Activated CD4-positive, alpha-beta T cell treated with anti-CD3 and anti-CD28 coated beads for 4 hours (primary cell): ENCODE measurements at places on chromosomes 3 and 15.

GRCh38 chr3:159237226-159237625 lies 435.4 kb downstream of the MFSD1 start:
- DNase-seq, result no peak

GRCh38 chr3:157816896-157817295 lies 289.3 kb downstream of the SHOX2 start:
- DNase-seq, result no peak

- peak; percentile 38 for DNase-seq
These were observed 128.8 kb downstream of the FOXP1 start for GRCh38 chr3:71454512-71455403.

- DNase-seq, result no peak
These were observed 4.7 kb upstream of the GNB4 start for GRCh38 chr3:179455954-179456353.

GRCh38 chr3:66456711-66457173 lies 44.1 kb downstream of the LRIG1 start:
- no peak for DNase-seq

- no peak for DNase-seq
These were observed 50.7 kb upstream of the MELTF start for GRCh38 chr3:197080344-197080743.

DNA sequence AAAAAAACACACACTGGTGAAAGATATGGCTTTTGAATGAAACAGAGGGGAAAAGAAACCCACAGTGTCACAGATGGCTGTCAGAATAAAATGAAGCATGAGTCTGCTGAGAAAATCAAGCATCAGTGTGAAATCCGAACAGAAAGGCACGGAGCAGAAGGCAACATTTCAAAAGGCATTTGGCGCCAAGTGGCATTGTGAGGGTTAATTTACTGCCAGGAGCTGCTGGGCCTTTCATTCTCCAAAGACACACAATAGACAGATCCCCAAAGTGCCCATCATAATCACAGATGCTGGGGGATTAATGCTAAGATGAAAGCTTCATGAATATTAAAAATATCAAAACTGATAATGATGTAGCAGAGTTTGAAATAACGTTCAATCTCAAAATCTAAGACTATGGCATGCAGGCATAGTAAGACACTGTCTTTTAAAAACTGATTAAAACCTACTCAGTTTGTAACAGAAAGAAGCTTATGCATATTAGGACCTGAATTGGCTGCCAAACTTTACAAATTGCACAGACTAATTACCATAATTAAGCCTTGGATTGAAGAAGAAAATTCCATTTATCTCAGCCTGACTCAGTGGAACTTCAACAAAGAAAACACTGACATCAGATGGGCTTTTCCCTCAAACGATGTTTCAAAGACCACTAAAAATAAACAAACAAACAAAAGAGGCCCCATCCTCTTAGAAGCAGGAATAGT lies 589.2 kb downstream of the ROBO1 start:
- no peak for DNase-seq

DNA sequence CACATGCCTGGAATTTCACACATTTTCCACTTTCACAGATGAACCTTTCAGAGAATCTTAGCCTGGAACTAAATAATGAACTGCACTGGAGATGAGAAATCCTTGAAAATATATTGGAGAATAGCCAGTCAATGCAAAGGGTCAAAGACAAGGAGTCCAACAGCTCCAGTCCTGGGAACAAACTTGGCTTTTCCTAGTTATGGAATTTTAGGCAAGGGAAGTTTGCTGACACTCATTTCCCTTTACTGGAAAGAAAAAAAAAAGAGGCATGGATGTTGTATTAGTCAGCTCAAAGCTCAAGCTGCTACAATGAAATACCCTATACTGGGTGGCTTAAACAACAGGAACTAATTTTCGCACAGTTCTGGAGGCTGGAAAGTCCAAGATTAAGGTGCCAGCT lies 690.8 kb upstream of the ARPP21 start:
- no peak for DNase-seq

DNA sequence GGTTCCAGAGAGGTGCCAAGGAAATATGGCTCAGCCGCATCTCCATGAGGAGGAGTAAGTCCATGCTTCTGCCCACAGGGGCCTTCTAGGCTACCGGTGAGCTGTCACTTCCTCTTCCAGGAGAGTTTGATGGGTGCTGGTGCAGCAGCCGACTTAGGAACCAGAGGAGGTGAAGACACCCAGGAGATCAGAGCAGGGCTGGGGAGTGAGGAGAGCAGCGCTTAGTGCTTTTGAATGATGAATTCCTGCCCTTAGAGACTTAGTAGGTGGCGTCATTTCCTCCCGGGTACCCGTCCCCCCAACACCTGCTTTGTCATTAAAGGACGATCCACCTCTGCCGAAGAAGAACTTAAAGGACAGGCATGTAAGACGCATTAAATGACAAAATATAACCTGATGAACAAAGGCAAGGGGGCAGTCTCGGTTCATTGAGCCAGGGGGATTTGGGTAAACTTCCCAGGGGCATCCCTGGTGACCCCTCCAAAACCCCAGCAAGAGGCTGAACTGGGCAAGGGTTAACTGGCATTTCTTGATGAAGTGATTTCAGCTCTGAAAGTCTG lies 67.6 kb downstream of the HES1 start:
- peak; percentile 17 for DNase-seq

GRCh38 chr3:135495891-135496290 lies 469.6 kb upstream of the PPP2R3A start:
- no peak for DNase-seq

DNA sequence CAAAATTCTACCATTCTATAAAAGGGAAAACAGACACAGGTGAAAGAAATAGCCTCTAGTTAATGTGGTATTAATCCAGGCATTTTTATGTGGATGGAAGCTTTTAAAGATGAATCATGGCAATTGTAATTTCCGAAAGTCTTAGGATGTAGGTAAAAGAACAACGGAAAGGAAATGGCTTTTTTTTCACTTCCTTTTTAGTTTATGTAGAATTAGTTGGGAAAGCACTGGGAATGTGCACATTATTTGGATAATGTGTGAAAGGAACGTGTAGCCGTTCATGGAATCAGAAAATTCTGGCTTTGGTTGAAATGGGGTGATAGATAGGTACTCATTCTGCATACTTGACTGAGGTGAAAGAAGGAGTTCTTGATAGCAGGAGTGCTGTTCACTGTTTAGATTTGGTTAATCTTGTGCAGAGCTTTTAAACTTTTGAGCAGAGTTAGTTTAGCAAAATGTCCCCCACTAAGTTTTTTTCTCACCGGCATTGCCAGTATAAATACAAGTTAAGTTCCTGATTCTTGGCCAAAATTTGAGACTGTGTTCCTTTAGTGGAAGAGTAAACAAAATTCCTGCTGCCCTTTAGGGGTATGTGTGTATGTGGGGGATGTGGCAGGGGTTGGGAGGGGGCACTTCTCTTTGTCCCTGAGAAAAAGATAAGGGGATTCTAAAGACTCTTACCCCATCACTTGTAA lies 20.2 kb upstream of the UTS2B start:
- no peak for DNase-seq

- no peak for DNase-seq
These were observed 39.7 kb downstream of the BCHE start for GRCh38 chr3:165797551-165797950.

- DNase-seq, result no peak
These were observed 30.3 kb upstream of the CPOX start for GRCh38 chr3:98623572-98624280.

GRCh38 chr15:81011593-81011992 lies 10.9 kb downstream of the TLNRD1 start:
- no peak for DNase-seq

- DNase-seq, result no peak
These were observed 424.3 kb upstream of the ATP10A start for GRCh38 chr15:26287381-26287780.

DNA sequence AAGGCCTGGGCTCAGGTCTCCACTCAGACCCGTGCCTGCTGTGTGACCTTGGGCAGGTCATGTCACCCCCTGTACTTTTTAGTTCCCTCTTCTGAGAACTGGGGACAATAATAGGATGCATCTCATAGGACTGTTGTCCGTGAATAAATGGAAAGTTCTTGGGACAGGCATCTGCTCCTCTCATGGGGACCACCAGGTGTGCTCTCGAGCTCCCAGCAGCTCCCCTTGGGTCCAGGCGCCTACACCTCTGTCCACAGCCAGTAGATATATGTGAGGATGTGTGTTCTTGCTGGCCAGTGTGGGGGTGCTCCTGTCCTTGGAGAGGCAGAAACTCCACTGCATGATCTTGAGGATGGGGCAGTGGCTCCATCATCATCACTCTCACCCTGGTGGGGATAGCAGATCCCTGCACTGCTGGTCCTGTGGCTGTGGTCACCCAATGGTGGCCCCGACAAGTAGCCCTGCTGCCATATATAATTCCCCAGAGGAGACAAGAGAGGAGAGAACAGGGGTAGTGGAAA lies 257.6 kb upstream of the TLE3 start:
- DNase-seq, result no peak

DNA sequence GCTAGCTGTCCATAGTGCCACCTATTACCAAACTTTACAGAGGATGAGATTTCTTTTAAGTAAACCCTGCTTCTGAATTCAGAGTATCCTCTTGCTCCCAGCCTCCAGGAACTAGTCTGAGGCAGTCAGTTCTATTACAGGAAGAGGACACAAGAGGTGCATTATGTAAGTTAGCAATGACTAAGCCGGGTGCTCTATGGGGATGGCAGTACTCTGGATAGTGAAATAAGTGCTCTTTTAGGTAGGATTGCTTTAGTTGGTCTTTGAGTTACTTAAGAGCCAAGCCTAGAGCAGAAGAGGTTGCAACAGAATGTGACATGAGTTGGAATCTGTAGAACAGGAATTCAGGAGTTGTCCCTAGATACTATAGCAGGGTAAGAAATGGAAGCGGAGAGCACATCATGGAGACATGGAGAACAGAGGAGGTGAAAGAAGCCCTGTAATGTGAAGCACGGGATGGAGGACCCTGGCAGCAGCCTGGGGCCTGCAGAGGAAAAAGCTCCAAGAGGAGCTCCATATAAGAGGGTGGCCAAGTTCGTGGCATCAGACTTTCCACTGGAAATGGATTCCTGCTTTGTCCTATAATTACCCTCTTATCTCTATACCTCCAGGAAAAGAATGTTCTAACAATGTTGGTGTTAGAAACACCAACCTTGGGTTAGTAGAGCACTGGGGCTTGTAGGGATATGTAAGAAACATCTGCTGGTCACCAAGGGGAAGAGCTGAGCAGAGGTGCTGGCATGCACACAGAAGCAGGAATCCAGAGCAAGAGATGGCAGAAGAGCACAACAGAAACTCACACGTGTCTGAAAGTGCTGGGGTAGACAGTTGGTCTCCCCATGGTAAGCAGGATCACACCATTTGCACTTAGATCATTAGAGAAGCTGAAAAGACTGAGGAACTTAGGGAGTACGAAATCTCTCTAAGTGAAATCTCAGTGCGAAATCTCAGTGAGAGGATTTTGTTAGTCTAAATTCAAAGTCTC lies 851.1 kb downstream of the FHIT start:
- no peak for DNase-seq

DNA sequence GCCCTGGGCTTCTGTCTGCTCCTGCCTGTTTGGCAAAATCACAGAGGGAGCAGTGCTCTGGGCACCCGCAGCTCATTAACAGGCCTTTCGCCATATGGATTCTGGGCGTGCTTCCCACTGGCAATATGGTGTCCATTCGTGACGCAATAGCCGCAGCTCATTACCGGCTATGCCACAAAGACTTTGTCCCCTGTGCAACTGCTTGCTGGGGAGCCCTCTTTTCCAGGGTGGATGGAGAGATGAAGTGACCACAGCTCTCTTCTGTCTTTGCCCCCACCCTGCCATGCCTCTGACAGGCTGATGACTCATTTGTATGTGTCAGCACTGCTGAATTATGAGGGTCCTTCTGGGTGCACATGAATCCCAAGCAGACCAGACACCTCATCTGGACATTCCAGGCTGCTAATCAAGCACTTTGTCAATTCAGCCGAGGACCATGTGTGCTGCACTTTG lies 214.3 kb upstream of the FEZF2 start:
- DNase-seq, result no peak

GRCh38 chr15:59180945-59181600 lies 25.6 kb upstream of the LDHAL6B start:
- no peak for DNase-seq

- DNase-seq, result no peak
These were observed 480.1 kb upstream of the SGO1 start for GRCh38 chr3:20666091-20666490.

DNA sequence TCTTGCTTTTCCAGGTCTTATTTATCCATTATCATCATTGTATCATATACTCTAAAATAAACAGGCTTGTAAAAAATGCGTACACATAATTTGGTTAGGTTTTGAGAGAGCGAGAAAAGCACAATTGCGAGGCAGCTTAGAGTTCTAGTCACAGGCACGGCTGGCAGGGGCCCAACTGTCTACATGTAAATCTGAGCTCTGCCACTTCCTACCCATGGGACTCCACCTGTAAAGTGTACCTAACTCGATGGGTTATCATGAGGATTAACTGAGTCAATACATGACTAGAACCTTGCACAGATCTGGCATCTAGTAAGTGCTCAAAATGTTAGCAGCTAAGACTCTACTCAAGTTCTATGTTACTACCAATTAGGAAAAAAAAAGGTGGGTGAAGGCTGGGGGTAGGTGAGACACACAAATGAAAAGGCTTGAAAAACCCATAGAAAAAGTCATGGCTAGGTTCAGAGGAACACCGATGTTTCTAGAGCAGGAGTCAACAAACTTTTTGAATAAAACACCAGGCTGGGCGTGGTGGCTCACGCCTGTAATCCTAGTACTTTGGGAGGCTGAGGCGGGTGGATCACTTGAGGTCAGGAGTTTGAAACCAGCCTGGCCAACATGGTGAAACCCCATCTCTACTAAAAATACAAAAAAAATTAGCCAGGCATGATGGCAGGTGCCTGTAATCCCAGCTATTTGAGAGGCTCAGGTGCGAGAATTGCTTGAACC lies 36.2 kb downstream of the GLB1 start:
- DNase-seq, result peak; percentile 67

DNA sequence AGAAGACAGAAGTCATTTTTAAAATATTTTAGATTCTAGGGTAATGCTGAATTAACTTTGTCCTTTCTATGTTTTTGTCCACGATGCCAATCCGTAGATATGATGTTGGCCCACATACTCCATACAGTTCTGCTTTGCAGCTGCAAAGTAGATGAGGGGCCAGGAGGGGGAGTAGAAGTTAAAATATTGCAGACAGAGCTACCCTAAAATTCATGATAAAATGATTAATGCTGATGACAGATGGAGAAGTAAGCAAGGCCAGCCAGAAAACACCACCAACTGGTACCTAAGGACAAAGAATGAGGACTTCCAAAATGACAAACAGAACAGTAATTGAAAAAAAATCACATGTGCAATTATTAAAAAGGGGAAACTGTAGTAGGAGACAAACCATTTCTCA lies 756.6 kb upstream of the ARPP21 start:
- no peak for DNase-seq

DNA sequence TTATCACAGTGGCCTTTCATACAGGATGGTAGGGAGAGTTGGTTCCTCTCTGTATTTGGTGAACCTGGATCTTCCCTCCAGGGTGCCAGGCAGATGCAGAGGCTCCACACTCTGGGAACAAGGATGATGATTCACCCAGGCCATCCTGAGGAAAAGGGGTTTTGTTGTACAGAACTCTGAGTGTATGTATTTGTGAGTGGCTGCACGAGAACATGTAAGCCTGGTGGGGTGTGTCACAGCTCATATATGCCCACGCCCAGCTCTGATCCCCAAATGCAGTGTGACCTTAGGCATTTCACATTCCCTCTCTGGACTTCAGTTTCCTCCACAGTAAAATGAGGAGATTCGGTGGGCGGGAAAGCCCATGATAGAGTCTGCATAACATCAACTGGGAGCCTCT lies 11.6 kb upstream of the CILP start:
- DNase-seq, result no peak
